ENCODE measurements at places on chromosomes 5 and 9.

DNA sequence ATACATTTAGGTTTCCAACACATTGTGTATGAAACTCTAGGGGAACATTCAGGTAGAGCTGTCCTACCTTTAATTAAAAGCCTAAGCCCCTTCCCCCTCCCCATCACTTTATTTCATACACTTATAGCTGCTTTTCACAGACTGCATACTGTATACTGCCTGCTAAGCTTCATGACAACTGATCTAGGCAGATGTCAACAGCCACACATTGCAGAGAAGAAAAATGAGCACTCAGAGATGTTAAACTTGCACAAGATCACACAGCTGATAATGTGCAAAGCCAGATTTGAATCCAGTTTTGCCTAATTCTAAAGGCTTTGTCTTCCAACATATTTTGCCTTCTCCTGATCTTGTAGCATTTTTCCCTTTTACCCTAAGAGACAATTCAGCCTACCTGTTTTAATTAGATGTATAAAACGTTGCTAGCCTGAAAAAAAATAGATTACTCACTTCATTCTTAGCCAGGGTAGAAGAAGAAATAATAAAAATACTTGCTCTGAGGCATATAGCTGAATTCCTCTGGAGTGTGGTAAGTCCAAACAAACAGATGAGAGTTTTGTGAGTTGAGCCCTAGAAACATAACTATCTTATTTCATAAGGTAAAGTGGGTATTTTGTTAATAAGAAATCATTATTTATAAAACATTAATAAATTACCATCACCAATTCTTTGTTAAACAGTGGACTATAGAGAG, 56.9 kb upstream of the CAST start:
- DNase-seq: no peak

- no peak for DNase-seq
These were observed 16.5 kb upstream of the SMIM32 start for GRCh38 chr5:136209346-136209910.

- no peak for DNase-seq
These were observed 401.5 kb downstream of the EFNA5 start for GRCh38 chr5:107269256-107269655.

DNA sequence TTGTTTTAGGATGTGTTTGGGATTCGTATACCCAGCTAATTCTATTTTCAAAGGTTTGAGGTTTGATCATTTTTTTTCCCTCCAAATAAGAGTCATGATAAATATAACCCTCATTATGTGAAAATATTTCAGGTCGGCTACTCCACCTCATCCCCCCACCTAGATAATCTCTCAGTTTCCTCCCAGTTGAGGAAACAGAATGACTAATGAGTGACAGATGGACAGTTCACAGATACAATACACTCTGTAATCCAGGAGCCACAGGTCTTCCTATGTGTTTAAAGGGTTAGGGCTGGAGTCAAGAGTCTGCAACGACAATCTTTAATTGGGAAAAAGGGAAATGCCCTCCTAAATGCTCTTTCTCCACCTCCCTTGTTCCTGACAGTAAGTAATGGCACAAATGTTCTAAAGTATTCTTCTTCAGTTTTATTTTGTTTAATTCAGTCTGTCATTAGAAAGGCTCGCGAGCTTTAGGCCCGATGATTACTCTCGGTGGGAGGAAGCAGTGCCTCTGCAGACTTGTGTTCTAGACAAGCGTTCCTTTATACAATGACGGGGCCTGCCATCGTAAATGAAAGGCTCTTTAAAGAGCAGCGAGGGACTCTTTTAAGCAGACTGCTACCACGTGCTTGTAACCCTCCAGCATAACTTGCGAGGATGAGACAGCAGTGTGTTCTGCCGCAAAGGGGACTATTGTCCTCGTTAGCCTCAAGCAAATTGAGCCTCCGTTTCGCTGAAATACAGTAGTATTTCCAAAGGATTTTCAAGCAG, 69.0 kb downstream of the MEF2C start:
- DNase-seq: no peak

- no peak for DNase-seq
These were observed 566 bp upstream of the ALDH7A1 start for GRCh38 chr5:126595486-126596083.

GRCh38 chr5:151221574-151221973, 2.3 kb downstream of the CCDC69 start:
- no peak for DNase-seq

DNA sequence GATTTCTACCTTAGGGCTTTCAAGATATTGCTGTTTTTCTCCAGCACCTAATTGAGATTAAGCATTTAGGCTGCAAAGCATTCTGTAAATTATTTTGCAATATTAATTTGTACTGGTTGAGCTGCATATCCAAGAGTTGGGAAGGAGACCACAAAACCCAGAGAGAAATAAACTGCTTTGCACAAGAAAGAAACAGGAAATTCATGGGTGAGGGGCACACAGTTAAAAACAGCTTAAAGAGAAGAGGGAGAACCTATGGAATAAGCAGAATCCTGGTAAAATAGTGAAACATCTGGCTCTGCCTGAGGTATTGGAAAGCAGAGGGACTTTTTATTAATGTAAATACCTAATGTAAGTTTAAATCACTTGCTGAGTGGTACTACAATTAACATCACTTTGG, 243.0 kb downstream of the TMEM167A start:
- no peak for DNase-seq

GRCh38 chr5:2091921-2092320, 209.2 kb upstream of the IRX4 start:
- DNase-seq: no peak

All from DMS 273 treated with DMSO at 0.1 percent for 48 hours (cell line).